ENCODE measurements at places on chromosomes 5 and 9. TPM values are rescaled to one million over a fixed set of nuclear protein-coding genes. Genes with fewer than 3 reads are reported as not detected.

- H3K27ac ChIP-seq, result no peak overlapping the region
- no peaks in the 10 kb centered on the region for H3K27me3 ChIP-seq
- H3K4me1 ChIP-seq, result peaks cover 13% of the 10 kb centered on the region
- H3K36me3 ChIP-seq, result no peaks in the 10 kb centered on the region
These were observed 14.3 kb upstream of the JADE2 start for GRCh38 chr5:134510970-134511795.

DNA sequence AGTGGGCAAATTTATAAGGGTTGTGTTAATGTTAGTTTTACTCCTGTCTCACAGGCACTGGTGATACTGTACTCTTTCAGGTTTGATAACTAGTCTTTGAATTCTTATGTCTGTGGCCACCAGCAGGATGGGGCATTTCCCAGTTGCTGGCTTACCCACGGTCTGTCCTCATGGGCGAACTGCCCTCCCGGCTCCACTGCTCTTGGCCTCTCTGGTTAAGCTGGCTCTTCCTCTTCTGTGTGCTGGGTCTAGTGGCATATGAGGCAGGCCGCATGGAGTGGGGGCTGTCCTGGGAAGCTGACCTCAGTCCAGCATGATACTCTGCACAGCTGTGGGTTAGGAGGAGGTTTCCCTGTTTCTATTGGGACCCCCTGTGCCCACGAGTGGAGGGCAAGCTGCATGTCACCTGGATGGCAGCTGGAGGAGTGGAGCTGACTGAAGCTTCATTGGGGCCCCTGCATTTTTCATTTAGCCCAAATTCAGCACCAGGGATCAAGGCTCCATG, 19.5 kb downstream of the PHF2 start:
- no peaks in the 10 kb centered on the region for H3K27me3 ChIP-seq
- no peak overlapping the region for H3K27ac ChIP-seq
- peaks cover 30% of the 10 kb centered on the region for H3K4me1 ChIP-seq
- no peaks in the 10 kb centered on the region for H3K36me3 ChIP-seq
- H3K4me3 ChIP-seq, result no peak overlapping the region
- DNase-seq, result no peak

DNA sequence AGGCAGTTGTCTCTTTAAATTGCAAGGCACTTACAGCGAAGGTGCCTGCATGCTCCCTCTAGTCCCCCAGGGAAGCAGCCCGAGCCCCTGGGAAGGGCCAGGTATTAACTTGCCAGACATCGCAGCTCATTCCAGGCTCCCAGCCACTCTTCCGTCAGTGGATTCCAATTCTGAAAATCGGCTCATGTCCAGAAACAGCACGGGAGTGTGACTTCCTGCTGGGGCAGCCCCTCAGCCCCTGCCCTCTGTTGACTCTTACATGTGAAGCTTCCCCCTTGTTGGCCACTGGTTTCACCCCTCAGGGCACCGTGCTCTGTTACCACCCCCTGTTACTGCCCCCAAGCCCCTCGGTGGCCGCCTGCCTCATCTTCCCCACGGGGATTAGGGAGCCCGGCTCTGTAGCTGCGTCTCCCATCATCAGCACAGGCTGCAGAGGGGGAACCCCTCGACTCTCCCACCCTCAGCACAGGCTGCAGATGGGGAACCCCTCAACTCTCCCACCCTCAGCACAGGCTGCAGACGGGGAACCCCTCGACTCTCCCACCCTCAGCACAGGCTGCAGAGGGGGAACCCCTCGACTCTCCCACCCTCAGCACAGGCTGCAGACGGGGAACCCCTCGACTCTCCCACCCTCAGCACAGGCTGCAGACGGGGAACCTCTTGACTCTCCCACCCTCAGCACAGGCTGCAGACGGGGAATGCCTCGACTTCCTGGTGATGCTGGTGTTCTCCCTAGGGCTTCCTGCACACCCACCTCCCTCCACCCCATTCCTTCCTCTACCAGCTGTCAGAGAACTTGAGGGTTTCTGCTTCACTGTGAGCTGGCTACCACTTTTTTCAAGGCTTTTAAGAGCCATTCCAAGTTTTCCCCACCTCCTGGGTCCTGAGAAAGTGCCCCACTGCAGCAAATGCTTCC, 11.1 kb upstream of the CACNA1B start:
- H3K27ac ChIP-seq, result no peak overlapping the region
- no peak overlapping the region for H3K4me3 ChIP-seq
- peak; percentile 80 for DNase-seq
- H3K36me3 ChIP-seq, result peaks cover 8% of the 10 kb centered on the region
- H3K27me3 ChIP-seq, result peaks cover 15% of the 10 kb centered on the region
- H3K4me1 ChIP-seq, result no peaks in the 10 kb centered on the region

DNA sequence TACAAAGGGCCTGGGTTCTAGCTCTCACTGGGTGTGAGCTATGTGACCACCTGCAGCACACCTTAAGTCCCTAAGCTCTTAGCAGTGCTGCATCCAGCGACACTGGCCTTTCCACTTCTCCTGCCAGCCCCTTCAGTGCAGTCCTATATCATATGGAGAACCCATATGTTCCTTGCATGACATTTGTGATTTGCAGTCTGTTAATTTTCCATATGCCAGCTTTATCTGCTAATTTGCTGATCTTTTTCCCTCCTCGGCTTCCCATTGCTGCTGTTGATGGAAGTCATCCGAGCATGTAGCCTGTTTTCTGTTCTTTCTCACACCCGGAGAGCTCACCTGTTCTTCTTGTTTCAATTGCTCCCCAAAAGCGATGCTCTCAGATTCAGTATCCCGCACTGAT, 23.2 kb downstream of the PRDM6 start:
- peaks cover 6% of the 10 kb centered on the region for H3K27me3 ChIP-seq
- H3K36me3 ChIP-seq, result no peaks in the 10 kb centered on the region
- DNase-seq, result no peak
- H3K4me1 ChIP-seq, result no peaks in the 10 kb centered on the region

PCDHGC4 gene
- 0.26 TPM for total RNA-seq

DNA sequence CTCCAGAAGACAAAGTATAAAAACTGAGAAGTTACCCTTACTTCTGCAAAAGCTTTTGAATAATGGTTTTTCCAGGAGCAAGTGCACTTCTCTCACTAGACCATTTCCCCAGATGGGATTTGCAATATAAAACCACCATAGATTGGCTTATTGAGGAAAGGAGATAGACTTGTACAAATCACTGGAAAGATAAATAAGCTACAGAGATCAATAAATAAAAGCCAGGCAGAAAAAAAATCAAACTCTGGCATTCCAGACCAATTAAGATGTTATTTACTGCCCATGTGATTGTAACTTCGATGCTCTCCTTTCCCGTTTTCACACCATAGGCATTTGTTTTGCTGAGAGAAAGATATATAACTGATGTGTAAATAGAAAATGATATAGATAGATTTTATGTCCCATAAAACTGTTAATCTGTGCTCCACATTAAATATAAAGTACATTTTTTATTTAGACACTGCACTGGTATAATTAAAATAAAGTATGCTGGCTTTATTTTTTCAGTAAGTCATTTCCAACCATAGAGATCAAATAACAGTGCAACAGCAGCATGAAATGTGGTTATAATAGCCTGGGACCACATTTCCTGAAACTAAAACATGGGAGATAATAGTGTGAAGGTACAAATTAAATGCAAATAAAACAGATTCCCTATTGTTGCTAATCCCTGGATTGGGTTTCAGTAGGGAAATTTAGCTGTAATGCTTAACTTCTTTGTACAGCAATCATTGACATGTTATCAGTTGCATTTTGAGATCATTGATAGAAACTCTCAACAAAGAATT, 177.7 kb downstream of the NR2F1-AS1 start:
- DNase-seq, result no peak
- no peak overlapping the region for H3K4me3 ChIP-seq
- H3K4me1 ChIP-seq, result no peaks in the 10 kb centered on the region
- H3K36me3 ChIP-seq, result no peaks in the 10 kb centered on the region
- H3K27ac ChIP-seq, result no peak overlapping the region
- peaks cover 5% of the 10 kb centered on the region for H3K27me3 ChIP-seq
